ENCODE measurements at places on chromosomes 12 and 14.

DNA sequence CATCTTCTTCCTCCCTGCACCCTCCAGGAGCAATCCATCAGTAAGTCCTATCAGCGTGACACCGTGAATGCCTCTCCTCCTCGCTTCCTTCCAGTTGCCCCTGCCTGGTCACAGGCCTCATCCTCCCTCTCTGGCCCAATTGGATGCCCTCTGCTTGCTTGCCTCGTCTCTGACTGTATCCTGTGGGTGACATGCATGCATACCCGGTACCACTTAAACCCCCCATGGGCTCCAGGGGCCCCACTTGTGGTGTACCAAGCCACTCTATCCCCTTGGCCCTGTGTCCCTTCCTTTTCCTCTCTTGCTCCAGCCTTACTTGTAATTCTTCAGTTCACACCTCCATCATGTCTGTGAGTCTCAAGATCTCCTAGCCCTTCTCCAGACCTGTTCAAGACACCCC is 106.0 kb upstream of the RTL1 start:
- DNase-seq: no peak

DNA sequence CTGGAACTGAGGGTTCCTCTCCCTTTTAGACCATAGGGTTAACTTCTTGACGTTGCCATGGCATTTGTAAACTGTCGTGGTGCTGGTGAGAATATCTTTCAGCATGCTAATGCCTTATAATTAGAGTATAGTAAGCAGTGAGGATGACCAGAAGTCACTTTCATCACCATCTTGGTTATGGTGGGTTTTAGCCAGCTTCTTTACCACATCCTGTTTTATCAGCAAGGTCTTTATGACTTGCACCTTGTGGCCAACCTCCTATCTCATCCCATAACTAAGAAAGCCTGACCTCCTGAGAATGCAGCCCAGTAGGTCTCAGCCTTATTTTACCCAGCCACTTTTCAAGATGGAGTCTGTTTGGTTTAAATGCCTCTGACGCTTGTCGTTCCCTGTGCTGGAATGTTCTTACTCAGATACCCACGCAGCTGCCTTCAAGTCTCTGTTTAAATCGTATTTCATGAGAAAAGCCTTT is 44.2 kb downstream of the BBS10 start:
- DNase-seq: no peak

- DNase-seq: no peak
Observed at GRCh38 chr12:26523708-26524150, 309.3 kb downstream of the ITPR2 start.

GRCh38 chr12:131090274-131091210 is 136.8 kb downstream of the ADGRD1 start:
- no peak for DNase-seq

DNA sequence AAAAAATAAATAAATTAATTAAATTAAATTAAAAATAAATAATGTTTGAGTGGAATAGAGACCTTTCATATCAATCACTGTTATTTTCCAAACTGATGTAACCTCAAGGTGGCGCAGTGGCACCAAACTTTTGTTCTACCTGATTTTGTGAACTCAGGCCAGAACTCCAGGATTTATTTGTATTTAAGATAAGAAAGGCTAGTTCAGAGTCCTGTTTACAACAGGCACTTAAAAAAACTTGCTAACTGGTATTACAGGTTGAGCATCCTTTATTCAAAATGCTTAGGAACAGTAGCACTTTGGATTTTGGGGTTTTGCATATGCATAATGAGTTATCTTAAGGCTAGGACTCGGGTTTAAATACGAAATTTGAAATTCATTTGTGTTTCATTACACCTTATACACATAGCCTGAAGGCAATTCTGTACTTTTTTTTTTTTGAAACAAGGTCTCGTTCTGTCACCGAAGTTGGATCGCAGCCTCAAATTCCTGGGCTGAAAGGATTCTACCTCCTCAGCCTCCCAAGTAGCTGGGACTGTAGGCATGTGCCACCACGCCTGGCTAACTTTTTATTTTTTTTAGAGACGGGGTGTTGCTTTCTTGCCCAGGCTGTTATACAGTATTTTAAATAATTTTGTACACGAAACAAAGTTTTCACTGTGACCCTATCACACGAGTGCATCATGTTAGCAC is 32.4 kb downstream of the YY1 start:
- DNase-seq: peak; percentile 36

DNA sequence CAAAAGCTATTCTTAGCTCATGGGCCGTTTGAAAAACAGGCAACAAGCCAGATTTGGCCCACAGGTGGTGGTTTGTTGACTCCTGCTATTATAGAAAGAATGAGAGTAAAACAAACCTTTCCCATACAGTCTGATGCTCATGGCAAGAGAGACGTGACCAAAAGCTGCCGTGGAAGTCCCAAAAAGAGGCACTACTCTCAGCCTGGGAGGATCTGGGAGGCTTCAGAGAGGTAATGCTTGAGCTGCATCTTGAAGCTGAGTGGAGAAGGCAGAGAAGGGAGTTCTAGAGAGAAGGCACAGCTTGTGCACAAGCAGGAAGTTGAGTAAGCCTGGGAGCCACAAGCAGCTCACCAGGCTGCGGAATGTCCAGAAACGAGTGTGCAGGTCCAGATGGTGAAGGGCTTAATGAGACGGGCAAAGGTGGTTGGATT is 9.6 kb downstream of the PLXNC1 start:
- no peak for DNase-seq

DNA sequence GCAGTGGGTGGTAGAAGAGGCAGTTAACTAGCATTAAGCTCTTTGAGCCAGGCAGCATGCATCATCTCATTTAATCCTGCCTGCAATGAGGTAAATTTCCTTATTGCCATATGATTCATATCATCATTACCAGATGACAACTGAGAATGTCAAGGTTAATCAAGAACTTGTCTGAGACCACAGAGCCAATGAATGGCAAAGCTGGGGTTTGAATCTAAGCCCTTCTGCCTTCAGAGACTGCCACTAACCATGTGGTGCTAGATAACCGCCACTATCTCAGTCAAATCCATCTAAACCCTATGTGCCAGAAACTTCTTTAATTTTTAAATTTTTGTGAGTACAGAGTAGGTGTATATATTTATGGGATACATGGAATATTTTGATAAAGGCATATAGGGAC is 77.8 kb upstream of the GRIP1 start:
- DNase-seq: no peak

DNA sequence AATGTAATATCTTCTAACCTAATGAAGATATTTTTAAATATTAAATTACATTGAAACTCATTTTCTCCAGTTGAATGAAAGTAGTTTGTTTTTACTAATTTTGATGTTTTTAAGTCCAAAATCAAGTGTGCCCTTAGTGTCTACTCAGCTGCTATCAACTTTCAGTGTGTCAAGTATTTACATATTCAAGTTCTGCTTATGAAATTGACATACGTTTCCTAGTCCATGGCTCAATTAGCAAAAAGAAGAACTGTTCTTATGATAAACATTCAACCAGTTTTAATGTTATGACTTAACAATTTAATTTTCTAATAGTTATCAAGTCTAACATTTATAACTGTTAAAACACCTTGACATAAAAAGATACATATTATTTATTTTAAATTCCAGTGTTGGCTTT is 137.1 kb downstream of the DUSP6 start:
- no peak for DNase-seq

- no peak for DNase-seq
Observed at GRCh38 chr12:129862561-129863175, 41.2 kb downstream of the TMEM132D start.

- no peak for DNase-seq
Observed at GRCh38 chr14:89237921-89238529, 179.0 kb downstream of the FOXN3 start.

DNA sequence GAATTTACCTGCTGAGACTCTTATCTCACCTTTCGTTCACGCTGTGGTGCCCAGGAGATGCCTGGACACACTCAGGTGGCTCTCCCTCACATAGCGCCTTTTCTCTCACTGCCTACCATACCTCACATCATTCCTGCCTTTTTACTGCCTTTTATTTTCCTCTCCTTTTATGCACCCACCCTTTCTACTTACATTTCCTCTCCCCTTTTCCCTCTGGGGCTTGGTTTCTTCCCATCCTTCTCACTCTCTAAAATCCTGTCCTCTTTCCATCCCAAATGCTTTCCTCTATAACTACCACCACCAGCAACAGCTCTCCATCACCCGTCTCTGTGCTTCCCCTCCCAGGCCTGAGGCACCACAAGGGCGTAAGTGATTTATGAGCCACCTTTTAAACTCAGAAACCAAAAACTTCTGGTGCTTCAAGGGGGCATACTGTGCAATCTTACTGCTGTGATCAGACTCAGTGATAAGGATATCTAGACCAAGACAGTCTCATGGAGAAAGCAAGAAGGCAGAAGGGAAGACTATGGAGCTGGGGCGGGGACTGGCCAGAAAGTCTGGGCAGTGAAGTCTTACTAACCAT is 32.7 kb upstream of the SMUG1 start:
- DNase-seq: no peak

GRCh38 chr12:11609045-11609444 is 40.4 kb upstream of the ETV6 start:
- no peak for DNase-seq

DNA sequence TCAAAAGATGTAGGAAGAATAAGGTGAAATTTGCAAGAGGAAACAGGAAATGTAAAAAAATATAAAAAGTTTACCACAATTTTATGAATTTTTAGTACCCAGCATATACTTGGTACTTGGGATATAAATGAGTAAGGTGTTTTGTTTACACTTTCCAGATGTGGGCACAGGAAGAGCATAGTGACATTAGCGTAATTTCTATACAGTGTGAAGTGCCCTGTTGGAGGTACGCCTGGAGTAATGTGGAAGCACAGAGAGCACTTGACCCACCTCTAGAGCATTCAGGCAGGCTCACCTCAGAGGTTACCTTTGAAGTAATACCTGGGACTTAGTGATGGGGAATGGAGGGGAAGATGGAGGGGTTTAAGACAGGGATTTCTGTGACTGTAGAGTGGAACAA is 89.5 kb downstream of the AEBP2 start:
- no peak for DNase-seq

DNA sequence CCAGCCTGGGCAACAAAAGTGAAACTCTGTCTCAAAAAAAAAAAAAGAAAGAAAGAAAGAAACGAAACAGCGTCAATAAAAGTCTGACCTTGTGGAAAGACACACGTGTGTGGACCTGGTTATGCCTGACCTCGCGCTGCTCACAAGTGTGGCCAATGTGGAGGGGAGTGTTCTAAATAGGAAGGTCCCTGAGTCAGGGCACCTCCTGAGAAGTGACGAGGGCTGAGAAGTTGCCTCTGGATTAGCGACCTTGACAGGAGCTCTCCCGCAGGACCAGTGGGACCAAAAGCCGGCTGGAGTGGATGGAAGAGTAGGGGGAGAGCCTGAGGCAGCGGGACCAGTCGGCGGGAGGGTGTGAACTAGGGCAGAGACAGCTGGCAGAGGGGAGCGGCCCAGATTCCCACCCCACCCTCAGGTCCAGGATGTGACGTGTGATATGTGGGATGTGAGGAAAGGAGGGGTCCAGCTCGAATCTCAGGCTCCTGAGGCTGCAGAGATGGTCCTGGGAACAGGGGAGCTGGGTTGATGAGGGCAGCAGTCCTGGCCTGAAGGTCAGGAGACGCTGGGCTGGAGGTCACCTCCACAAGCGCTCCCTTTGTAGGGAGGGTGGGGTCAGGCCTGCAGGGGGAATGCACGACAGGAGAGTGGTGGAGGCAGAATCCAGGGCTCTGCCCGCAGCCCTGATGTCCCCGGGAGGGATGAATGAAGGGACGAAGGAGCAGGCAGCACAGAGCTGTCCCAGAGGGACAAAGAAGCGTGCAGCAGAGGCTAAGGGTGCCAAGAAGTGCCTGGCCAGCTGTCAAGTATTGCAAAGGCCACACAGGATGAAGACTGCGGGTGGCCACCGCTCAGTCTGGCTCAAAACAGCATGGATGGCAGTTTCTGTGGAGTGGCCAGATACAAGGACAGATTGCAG is 24.8 kb upstream of the GPR68 start:
- no peak for DNase-seq

- DNase-seq: peak; percentile 63
Observed at GRCh38 chr12:57086493-57087009, 2.4 kb upstream of the NAB2 start.

GRCh38 chr12:54749191-54749818 is 101.1 kb upstream of the DCD start:
- DNase-seq: peak; percentile 42

GRCh38 chr14:101398011-101398410 is 163.3 kb upstream of the DIO3 start:
- no peak for DNase-seq

GRCh38 chr12:117064596-117064995 is 34.6 kb downstream of the TESC start:
- no peak for DNase-seq

DNA sequence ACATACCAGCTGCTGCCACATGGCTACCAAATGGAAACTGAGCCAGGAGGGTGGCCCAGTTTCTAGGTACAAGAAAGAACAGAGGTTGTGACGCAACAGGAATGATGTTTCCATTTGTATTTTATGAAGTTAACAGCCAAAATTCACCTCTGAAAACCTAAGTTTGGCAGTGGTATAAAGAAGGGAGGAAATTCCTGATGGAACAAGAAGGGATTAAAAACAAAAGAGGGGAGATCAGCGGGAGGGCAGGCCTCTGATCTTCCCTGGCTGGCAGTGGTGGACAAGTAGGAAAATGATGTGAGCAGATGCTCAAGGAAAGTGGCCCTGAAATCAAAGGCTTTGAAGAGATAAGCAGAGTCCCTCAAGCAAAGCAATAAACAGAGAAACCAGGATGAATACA is 47.3 kb upstream of the BCL2L14 start:
- DNase-seq: no peak

- DNase-seq: peak; percentile 81
Observed at GRCh38 chr14:97458661-97459579, 661.7 kb downstream of the VRK1 start.

- DNase-seq: no peak
Observed at GRCh38 chr14:50041980-50042379, 74.4 kb downstream of the VCPKMT start.

GRCh38 chr12:44851586-44851985 is 24.5 kb downstream of the NELL2 start:
- DNase-seq: no peak

All from stimulated activated CD4-positive, alpha-beta T cell treated with anti-CD3 and anti-CD28 coated beads, Interleukin-2, amount 100 ng/mL, for 24 hours (primary cell).